ENCODE measurements at places on chromosomes 12 and 14.
A peak's percentile ranks its signal among the peaks of the same experiment; 100 is the strongest.

DNA sequence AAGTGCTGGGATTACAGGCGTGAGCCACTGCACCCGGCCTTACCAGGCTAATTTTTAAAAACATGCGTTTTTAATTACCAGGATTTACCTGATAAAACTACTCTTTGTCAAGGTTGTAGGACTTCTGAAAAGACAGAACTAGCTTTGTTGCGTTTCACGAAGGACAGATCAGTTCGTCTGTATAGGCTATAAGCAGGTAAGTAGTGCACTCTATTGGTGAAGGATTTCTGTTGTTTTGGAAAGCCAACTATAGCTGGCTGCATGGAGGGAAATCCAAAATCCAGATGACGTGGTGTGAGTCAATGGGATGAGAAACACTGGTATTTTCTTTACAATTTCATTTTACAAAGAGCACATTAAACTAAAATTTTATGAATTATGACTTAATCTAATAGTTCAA lies 14.6 kb downstream of the GNPNAT1 start:
- no peak for DNase-seq

DNA sequence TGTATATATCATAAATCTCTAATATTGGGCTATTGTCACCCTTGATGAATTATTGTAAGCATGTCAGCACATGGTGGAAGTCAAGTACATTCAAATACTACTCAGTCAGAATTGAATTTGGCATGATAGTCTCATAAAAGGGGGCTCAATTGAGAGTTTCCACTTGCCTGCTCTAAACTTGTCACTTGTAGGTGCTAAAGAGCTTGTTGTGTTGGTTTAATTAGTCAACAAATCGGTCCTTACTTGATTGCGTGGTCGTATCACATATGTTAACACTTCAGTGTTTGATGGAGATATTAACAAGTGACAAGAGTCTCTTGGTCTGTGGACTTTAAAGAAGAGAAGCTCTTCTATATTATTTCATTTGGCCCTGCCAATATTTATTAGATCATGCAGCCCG lies 81.1 kb downstream of the NKX2-1 start:
- DNase-seq = peak; percentile 29

- no peak for DNase-seq
Observed at GRCh38 chr12:2161473-2161872, 108.7 kb downstream of the CACNA1C start.

- no peak for DNase-seq
Observed at GRCh38 chr12:119803381-119803791, 73.7 kb downstream of the CIT start.

DNA sequence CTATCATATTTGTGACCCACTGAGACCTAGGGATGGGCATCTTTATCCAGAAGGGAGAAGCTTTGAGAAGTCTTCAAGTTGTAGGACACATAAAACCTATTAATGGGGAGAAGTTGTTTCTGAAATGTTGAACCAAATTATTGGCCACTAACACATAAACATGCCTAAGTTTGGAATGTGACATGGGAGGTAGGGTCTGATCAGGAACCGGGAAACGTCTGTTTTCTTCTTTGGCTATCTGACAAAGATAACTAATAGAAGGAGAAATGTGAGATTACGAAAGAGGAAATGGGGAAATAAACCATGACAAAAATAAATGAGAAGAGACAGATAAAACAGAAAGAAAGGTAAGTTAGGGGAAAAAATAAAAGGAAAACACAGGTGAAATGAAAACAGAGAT lies 425.2 kb downstream of the EGLN3 start:
- no peak for DNase-seq

- DNase-seq = no peak
Observed at GRCh38 chr12:68958322-68958721, 25.4 kb upstream of the CPM start.

- DNase-seq = no peak
Observed at GRCh38 chr14:61111731-61112130, 130.7 kb downstream of the SLC38A6 start.

- DNase-seq = no peak
Observed at GRCh38 chr14:40229676-40230075, 797.4 kb upstream of the FBXO33 start.

Data from NCI-H446 (cell line).